Prostate gland (tissue), 2 donors: ENCODE measurements at places on chromosomes 3 and 15.
A peak's percentile ranks its signal among the peaks of the same experiment; 100 is the strongest.

DNA sequence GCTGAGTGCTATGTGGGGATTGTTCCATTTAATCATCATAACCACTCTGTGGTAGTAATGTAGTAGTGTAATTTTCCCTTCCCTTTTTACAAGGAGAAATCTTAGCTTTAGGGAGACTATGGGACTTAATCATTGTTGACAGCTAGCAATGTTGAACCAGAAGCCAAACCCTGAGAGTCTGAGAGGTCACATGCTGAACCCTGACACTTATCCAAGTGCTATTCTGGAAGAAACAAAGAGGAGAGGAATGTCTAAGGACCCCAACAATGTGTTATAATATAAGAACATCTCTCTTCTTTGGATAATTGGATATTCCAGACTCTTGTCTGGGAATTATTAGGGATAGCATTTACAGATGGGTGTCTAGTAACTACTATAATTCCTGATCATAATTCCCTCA lies 58.4 kb downstream of the GAP43 start:
- no peak for DNase-seq

DNA sequence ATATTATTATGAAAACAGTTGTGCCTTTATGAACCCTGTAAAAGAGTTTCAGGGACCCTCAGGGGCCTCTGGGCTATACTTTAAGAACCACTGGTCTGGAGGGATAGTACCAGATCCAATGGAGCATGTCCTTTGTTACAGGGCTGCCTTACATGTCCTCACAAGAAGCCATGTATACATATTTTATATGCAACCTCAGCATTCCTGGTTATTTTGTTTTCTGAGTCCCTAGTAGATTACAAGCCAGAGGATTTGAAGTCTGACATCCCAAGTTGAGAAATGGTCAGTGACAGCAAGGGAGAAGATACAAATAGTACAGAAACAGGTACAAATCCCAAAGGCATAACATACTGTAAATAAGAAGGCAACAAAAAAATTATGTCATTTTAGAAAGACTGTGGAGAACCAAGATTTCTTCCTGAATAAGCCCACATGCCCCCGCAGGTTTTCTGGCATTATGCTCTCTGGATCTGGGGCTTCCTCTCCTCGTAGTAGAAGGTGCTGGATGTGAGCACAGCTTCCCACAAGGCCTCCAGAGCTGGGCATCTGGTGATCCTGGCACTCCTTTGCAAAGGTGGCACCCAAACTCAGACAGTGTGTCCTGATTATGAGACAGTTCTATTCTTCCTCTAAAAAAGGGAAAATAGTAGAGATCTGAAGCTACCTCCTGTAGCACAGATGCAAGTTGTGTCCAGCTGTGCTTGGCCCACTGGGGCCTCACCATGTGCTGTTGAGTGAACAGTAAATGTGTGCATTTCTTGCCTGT lies 114.0 kb downstream of the NR1D2 start:
- DNase-seq: no peak

GRCh38 chr3:147574621-147575020 lies 165.5 kb downstream of the ZIC1 start:
- no peak for DNase-seq

- no peak for DNase-seq
Measured at GRCh38 chr3:175590745-175591144, 731.6 kb downstream of the NAALADL2 start.

- no peak for DNase-seq
Measured at GRCh38 chr3:61742006-61742405, 180.6 kb downstream of the PTPRG start.

GRCh38 chr3:124117486-124117885 lies 125.6 kb upstream of the ROPN1 start:
- DNase-seq: no peak

- DNase-seq: no peak
Measured at GRCh38 chr3:127604546-127605165, 6.4 kb downstream of the MCM2 start.

DNA sequence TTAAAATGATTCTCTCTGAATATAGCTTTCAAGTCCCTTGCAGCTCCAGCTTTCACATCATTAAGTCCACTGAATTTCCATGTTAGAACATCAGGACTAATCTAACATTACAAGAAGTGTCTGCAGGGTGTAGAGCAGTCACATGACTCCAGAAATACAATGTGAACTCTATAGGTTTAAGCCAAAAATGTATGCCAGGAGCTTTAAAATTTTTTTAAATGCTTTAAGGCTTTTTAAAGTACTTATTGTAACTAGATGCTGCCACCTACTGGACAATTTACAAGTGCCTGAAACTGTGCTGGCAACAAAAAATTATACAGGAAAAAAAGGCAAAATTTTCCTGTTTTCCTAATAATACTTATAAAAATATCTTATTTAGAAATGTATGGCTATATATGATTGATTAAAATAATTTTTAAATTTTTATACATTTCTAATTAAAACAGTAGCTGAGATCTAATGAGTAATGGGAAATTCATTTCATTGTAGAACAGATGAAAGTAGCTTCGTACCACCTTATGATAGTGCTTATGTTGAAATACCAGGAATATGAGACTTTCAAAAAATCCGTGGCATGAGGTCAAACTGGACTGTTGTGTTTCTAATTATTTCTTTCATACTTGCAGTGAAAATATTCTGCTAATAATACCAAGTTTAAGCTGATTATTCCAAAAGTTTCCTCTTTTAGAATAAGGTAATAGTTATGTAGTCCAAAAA lies 25.7 kb downstream of the FSIP1 start:
- peak; percentile 31 for DNase-seq

DNA sequence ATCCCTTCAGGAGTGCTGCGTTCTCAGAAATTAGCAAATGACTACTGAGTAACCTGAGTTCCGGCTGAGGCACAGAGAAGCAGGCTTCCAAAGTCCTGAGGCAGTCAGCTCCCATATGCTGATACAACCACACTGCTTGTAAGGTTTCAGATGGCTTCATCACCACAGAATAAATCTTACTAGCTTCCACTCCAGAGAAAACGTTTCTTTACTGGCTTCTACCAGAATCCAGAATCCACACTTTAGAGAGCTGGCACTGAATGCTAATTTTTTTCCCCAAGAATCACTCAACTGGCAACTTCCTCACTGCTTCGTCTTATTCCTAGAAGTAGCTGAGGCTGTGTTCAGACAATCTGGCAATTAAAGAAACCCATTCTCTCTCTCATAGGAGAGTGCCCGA lies 21.4 kb downstream of the TAMM41 start:
- DNase-seq: no peak

GRCh38 chr3:58357402-58357801 lies 24.7 kb downstream of the PXK start:
- no peak for DNase-seq

DNA sequence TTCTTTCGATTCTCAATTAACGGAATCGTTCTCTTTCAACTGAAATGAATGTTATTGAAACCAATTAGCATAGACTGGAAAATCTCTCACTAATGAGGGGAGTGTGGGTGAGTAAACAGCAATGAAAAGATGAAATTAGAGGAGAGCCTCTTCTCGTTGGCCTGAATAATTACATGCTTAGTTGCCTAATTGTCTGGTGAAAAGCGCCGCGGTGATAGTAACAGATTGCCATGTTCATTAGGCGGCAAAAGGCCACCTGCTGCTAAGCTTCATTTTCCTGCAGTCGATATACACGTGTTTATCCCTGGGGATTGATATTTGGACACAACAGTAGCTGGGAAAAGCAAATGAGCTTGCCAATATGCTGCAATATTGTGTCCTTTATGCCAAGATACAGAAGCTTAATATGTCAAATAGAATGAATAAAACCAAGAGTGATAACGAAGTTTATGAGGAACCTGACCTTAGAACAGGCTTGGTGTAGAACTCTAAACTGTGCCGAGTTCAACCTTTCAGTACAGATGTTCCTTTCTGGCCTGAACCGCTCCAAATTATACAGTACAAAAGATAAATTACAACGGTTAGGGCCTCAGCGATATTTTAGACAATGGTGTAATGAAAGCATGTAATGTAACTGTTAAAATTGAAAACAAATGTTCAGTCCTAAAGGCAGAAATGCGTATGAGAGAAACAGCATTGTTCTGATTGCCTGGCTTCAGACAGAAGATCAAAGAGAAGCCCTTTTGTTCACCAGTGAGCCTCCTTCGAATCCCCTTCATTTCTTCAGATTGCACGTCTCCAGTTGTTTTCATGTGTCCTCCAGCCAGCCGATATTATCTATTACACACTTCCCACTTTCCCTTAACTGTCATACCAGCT lies 185.2 kb downstream of the SHOX2 start:
- DNase-seq: no peak

DNA sequence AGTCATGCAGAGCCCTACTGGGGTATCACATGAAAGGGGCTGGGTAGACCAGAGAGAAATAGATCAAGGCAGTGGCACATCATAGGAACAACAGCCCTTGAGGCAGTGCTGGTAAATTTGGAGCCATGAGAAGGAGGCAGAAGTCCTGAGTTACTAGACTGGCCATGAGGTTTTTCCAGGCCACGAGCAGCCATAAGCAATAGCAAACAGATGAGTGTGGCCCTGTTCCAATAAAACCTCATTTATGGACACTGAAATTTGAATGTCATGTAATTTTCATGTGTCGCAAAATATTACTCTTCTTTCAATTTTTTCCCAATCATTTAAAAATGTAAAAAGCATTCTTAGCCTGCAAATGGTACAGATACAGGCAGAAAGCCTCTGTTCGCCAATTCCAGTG lies 28.1 kb upstream of the LRRN1 start:
- no peak for DNase-seq

DNA sequence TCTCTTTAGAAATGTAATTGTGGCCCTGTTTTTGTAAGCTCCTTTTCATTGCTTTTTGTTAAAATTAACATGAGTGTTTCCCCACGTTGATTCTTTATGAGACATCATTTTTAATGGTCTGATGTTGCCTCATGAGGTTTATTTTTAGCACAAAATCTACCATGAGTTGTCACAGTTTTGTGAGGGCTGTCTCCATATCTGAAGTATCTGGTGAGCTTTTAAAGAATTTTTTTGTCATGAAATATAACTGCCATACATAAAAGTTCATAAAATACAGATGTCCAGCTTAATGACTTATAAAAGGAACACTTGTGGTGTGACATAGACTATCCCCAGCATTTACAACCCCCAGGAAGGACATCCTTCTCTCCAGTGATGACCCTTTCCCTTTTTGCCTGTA lies 34.3 kb upstream of the CEMIP start:
- DNase-seq: no peak

DNA sequence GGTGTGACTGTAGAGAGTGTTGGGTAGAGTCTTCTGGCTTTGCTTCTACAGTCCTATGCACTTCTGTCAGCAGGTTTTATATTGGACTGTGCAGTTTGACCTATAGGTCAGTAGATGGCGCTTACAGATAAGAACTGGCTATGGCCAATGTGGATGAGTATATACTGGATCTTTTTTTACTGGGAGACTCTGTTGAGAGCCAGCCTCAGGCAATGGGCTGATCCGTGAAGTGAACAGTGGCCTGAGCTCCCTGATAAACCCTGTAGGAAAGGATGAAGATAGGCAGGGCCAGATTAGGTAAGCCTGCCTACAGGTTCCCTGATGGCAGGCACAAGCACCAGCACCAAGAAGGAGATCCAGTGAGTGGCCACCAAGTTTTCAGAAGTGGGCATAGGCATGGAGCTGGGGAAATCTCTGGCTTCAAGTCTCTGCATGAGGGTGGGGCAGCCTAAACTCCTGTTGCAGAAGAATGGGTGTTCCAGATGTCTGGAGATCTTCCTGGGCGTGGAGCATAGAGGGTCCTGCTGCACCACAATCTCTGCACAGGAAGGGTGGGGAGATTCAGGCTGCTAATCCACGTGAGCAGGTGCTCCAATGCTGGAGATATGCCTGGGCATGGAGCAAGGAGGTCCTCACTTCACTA lies 326.0 kb upstream of the SGO1 start:
- no peak for DNase-seq

- no peak for DNase-seq
Measured at GRCh38 chr15:58036579-58036978, 28.9 kb downstream of the ALDH1A2 start.

GRCh38 chr3:117512975-117513374 lies 803.4 kb downstream of the TUSC7 start:
- no peak for DNase-seq

DNA sequence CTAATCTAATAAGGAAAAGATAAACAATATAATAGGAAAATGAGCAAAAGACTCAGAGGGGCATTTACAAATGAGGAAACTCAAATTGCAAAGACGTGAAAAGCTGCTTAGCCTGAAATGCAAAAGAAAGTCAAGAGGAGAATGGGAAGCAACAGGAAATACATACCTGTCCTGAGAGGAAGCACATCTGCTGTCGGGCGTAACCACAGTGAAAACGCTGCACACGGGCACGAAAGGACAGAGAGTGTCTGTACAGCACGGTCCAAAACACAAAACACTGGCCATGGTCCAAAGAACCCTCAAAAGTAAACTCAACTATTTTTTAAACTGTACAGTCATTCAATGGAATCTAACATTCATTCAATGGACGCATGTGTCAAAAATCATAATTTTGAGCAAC lies 100.6 kb downstream of the CHSY1 start:
- DNase-seq: no peak

DNA sequence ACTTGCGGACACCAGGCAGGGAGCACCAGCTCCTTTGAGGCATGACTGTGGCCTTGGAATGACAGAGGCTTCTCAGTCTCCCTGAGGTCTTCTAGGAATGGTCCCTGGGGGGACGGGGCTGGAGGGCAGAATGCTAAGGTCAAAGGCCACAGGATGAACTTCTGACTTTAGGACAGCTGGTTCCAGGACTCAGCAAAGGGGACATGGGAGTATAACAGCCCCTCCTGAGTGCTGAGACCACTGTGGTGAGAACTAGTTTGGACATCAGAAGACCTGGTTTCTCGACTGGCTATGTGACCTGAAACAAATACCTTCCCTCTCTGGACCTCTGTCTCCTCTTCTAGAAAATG lies 17.8 kb downstream of the ITGA11 start:
- DNase-seq: no peak

- DNase-seq: no peak
Measured at GRCh38 chr3:50806031-50806430, 131.3 kb downstream of the DOCK3 start.

DNA sequence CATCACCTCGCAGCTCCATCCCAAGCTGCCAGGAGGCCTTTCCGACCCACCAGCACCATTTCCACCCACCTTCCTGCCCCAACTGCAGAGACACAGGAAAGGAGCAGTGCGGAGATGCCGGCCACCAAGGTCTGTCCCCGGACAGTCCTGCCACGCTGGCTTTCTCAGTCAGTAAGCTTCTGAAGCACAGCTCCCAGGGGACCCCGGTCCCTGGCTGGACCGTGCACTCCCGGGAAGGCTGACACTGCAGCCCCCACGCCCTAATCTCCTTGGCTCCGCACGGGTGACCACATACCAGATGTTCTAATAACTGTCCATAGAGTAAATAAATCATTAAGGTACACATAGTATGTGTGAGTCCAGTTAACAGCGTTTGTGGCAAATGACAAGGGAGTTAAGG lies 73.5 kb downstream of the VGLL4 start:
- no peak for DNase-seq

- no peak for DNase-seq
Measured at GRCh38 chr3:149767720-149768119, 15.4 kb upstream of the COMMD2 start.

- no peak for DNase-seq
Measured at GRCh38 chr3:74122281-74122680, 492.2 kb downstream of the CNTN3 start.

- no peak for DNase-seq
Measured at GRCh38 chr3:35562141-35562540, 77.2 kb upstream of the ARPP21 start.

GRCh38 chr3:177338697-177339219 lies 141.5 kb upstream of the TBL1XR1 start:
- DNase-seq: no peak
